Erythroblast (primary cell): ENCODE measurements at places on chromosomes 7 and 10.
A peak's percentile ranks its signal among the peaks of the same experiment; 100 is the strongest.

- no peak for DNase-seq
Observed at GRCh38 chr10:15121707-15122106, 24.6 kb downstream of the RPP38 start.

GRCh38 chr7:27189997-27190748 lies 5.1 kb upstream of the HOXA11 start:
- no peak for DNase-seq

GRCh38 chr7:22356701-22357310 lies at the start of gene RAPGEF5:
Gene RAPGEF5 (minus strand): TSS chr7:22357154. CDS start chr7:22357060, 94 bp downstream.
- peak; percentile 50 for DNase-seq

DNA sequence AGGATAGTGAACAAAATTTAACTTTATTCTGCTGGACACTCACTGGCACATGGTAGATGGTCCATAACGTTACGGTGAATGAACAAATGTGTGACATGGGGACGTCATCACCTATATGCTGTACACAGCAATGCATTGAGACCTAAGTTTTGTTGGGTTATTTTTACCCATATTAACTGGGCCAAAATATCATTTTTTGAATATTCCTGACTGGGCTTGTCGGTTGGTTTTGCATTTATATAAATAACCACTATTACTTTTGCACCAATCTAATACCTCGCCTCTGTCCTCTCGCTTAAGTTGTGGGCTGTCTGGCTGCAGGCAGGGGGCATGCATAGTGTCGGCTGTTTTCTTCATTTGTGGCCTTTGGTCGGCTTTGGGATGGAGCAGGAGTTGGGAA lies 161.7 kb downstream of the USP6NL start:
- DNase-seq = no peak

DNA sequence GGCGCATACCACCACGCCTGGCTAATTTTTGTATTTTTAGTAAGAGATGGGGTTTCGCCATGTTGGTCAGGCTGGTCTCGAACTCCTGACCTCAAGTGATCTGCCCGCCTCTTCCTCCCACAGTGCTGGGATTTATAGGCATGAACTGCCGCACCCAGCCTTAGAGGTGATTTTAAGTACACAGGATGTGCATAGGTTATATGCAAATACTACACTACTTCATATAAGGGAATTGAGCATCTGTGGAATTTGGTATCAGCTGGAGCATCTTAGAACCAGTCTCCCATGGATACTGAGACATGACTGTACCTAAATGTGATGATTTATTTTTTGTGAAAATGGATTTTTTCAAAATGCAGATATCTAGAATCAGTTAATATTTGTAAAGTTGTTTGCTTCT lies 21.1 kb downstream of the WAC start:
- DNase-seq = no peak

- no peak for DNase-seq
Observed at GRCh38 chr7:139032473-139032872, 3.4 kb downstream of the ZC3HAV1L start.

GRCh38 chr10:72730479-72730878 lies 38.5 kb downstream of the MCU start:
- no peak for DNase-seq

DNA sequence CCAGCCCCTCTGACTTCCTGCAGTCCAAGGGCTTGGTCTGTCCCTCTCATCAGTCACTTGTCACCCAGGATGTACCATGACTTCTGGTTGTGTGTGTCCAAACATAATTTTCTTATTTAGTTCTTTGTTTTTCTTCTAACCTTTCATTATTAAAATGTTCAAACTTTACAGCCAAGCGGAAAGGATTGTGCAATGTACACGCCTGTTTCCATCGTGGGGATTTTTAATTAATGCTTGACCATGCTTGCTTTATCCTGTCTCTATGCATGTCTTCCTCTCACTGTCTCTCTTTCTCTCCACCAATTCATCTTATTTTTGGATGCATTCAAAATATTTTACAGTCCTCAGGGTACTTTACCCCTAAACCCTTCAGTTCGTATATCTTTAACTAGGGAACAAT lies 26.2 kb upstream of the ZNF488 start:
- no peak for DNase-seq

- DNase-seq = no peak
Observed at GRCh38 chr10:70513848-70514309, 35.3 kb downstream of the PALD1 start.

- DNase-seq = no peak
Observed at GRCh38 chr7:127755521-127755920, 103.5 kb downstream of the SND1 start.

- no peak for DNase-seq
Observed at GRCh38 chr7:55723621-55723941, 139.0 kb downstream of the SEPTIN14 start.

- no peak for DNase-seq
Observed at GRCh38 chr10:98295401-98295811, 27.4 kb upstream of the LOXL4 start.

GRCh38 chr7:43768201-43768886 lies 9.9 kb downstream of the BLVRA start:
- DNase-seq = peak; percentile 85

DNA sequence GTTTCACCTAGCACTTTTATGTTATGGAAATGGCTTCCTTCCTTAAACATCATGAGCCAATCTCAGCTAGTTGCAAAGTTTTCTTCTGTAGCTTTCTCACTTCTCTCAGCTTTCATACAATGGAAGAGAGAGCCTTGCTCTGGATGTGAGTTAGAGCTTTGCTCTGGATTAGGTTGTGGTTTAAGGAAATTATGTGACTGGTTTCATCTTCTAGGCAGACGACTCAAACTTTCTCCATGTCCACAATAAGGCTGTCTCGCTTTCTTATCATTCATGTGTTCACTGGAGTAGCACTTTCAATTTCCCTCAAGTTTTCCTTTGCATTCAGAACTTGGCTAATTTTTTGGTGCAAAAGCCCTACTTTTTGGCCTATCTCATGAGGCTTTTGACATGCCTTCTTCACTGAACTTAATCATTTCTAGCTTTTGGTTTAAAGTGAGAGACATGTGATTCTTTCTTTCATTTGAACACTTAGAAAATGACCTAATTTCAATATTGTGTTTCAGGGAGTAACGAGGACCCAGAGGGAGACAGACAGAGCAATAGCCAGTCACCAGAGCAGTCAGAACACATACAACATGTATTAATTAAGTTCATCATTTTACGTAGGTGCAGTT lies 49.8 kb downstream of the CNOT4 start:
- no peak for DNase-seq

DNA sequence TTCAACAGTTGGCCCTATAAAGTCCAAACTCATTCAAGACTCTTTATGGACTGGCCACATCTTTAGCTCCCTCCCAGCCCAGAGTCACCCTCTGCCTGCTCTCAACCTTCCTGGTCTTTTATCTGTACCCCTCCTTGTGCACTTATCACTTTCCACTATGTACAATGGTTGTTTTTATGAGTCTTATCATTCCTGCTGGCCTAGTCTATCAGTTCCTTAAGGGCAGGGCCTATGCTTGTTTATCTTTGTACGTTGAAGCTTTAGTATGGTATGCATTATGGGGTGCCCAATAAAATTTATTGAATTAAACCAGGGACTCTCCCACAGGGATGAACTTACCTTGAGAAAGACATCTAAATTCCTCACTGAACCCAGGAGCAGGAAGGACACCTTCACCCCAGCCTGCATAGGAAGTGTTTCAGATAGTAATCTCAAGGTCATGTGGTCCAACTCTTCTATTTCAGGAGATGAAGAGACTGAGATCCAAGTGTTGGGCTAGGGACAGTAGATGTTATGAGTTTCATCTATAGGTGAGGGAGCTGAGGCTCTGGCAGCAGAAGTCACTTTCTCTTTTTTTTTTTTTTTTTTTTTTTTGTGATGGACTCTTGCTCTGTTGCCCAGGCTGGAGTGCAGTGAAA lies 13.3 kb upstream of the PDCD4 start:
- peak; percentile 78 for DNase-seq

- no peak for DNase-seq
Observed at GRCh38 chr10:3420527-3421469, 248.2 kb upstream of the PITRM1 start.

- no peak for DNase-seq
Observed at GRCh38 chr7:886626-887487, 10.5 kb downstream of the GET4 start.

DNA sequence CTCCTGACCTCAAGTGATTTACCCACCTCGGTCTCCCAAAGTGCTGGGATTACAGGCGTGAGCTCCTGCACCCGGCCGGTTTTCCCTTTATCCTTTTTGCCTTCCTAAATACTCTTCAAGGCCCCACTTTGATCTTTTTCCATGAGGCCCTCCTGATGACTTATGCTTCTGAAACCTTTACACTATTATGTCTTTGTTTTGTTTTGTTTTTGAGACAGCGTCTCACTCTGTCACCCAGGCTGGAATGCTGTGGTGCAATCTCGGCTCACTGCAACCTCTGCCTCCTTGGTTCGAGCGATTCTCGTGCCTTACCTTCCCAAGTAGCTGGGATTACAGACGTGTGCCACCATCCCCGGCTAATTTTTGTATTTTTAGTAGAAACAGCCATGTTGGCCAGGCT lies 3.8 kb downstream of the STMP1 start:
- DNase-seq = no peak

DNA sequence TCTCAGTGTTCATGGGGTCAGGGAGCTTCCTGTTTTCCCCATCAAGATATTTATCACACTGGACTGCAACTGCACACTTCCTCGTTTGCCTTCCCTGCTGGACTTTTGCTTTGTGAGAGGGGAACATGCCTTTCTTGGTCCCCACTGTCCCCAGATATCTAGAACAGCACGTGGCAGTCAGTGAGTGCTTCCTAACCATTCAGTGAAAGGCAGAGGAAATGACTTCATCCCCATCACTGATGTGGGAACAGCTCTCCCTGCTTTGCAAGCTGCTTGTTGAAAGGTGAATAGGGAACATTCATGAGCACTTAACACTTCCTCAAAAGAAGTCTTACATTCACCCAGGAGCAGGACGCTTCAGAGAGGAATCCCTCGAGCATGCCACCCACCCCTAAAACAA lies 135.4 kb downstream of the MYOF start:
- no peak for DNase-seq

GRCh38 chr7:64875658-64876406 lies 27.2 kb upstream of the ZNF273 start:
- DNase-seq = no peak

GRCh38 chr7:28984631-28985030 lies 26.5 kb upstream of the TRIL start:
- DNase-seq = no peak

GRCh38 chr10:34824870-34825269 lies 9.8 kb upstream of the PARD3 start:
- DNase-seq = peak; percentile 15

DNA sequence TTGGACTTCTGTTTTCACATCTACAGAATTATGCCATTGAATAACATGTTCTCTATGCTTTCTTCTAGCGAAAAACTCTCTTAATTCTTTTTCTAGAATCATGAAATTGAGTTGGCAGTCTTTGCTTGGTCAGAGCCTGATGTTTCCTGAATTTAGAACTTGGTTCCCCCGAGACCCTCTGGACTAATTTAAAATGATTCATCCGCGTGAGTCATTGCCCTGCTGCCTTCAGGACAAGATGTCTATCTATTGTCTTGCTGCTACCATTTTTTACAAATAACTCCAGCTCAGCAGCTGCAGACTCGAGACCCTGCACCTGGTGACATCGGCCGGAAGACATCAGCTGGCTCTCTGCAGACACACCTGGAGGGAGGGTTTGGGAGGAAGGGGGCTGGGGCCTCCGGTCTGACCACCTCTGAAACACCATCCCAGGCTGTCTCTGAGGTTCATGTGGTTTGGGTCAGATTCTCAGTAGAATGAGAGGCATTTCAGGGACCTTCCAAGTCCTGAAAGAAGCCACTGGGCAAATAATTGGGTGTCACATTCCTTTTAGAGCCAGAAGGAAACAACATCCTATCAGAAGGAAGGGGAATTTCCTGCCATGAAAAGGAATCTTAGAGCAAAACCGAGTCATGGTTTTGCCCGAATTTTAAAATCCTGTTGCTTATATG lies 20.9 kb upstream of the KLF6 start:
- peak; percentile 70 for DNase-seq

GRCh38 chr10:103688491-103688890 lies 166.9 kb downstream of the SH3PXD2A start:
- DNase-seq = no peak

DNA sequence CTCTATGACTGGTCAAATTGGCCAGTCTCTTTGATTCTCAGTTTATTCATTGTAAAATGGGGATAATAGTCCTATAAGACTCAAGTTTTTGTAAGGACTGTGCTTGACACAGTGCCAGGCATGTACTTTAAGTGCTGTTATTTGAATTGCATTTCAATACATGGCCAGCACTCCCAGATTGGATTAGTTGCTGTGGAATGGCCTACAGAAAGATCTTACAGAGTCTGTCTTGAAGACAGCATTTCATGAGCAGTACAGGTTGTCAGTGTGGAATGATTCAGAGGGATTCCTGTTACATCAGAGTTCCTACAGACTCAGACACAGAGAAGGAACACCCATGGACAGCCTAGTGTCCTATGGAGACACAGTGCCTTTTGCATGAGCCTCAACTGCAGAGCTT lies 238.1 kb upstream of the BMPER start:
- DNase-seq = no peak

GRCh38 chr10:11089272-11089671 lies 71.6 kb downstream of the CELF2 start:
- DNase-seq = no peak

GRCh38 chr7:91570560-91570959 lies 306.3 kb downstream of the FZD1 start:
- DNase-seq = no peak

DNA sequence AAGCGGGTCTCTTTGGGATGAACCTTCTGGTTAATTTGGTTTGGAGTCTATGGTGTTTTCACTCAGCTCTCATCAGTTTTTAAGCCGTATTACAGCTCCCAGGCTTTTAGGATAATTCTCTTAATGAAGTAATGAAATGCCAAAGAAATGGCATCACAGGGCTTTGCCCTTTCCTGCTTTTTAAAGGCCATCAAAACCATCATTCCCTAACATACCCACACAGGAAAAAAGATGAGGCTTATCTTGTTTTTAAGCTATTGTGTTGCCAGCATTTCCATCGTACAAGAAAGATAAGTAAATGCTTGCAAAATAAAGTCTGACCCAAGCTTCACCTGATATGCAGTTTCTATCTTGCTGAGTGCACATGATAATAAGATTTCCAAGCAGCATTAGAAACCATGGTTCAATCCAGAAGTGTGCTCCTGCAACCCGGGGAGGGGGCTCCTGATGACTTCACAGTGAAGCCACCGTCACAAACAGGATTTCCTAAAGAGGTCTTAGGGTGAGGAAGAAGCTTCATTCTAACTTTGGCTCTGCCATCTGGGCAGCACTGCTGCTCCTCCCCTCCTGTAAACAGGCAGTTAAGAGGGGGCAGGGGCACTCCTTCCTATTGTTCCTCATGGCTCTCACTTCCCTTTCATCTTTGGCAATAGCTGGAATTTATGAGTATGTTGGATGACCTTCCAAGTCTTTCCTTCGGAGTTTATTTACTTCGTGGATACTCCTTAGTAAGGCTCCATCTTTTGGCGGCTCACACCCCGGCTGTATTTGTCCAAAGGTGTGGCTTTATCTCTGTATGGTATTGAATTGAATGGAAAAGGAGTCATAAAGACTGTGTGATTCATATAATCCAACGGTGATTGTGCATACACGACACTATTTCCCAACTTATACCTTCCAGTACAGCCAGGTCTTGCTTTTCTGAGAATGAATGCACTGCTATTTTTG lies 55.2 kb upstream of the FAM133B start:
- DNase-seq = peak; percentile 33

GRCh38 chr7:120272261-120272660 lies 714 bp upstream of the KCND2 start:
- peak; percentile 25 for DNase-seq
